ENCODE measurements at places on chromosomes 1 and 21.

GRCh38 chr1:212410231-212410820 is 4.4 kb downstream of the PACC1 start:
- no peak for DNase-seq

DNA sequence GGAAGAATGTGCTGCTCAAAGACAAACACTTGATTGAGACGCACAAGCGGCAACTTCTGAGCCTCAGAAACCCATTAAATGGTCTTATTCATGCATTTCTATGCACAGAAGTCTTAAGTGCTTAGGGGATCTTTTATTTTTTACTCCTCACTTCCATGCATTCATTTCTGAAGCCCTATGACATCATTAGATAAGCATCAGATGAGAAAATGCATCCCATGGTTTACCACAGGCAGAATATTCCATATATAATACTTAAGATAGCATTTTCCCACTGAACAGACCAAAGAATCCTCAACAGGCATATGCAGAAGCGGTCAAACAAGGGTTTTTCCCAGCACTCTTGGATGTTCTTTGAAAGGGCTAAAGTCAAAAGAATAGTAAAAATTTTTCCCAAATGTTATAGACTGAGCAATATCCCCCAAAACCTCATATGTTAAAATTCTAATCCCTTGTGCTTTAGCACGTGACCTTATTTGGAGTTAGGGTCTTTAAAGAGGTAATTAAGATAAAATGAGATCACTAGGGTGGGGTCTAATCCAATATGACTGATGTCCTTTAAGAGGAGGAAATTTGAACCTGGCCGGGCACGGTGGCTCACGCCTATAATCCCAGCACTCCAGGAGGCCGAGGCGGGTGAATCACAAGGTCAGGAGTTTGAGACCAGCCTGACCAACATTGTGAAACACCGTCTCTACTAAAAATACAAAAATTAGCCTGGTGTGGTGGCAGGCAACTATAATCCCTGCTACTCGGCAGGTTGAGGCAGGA is 22.6 kb upstream of the FAM89A start:
- no peak for DNase-seq

GRCh38 chr1:193083365-193084088 is 21.7 kb downstream of the GLRX2 start:
- DNase-seq, result no peak

DNA sequence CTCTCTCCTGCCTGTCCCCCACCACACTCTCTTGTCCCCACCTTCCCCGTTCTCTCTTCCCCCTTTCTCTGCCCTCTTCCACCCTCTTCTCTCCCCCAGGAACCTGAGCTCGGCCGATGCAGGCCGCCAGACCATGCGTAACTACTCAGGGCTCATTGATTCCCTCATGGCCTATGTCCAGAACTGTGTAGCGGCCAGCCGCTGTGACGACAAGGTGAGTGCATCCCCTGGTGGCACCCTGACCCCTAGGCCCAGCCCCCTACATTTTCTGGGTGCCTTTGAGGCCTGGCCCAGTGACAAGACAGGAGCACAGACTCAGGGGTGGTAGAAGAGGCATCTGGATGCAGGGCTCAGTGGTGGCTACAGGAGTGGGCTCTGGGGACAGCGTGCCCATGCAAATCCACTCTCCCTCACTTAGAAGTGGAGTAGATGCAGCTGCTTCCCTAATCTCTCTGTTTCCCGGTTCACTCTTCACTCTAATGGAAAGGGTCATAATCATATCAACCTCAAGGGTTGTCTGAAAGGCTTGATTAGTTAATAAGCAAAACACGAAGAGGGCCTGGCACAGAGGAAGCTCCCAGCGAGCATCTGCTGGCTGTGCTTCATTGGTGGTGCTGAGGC is 37.0 kb downstream of the PKP1 start:
- DNase-seq, result no peak

- DNase-seq, result no peak
These were observed 49.2 kb upstream of the NTPCR start for GRCh38 chr1:232901255-232901654.

GRCh38 chr1:210764536-210764935 is 369.4 kb downstream of the KCNH1 start:
- no peak for DNase-seq

DNA sequence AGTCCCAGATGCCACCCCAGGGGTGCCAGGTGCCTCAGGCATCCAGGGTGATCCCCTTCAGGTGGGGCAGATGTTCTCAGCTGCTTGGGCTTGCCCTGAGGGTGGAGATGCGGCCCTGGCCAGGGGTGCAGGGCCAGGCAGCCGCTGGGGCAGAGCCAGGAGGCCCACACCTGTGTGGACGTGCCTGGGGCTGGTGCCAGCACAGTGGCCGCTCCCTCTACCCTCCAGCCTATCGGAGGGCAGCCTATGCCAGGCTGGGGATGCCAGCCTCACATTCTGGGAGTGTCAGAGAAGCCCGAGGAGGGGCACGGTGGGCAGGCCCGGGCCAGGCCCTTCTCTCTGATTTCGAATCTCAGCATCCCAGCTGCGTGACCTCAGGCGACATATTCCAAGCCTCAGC is 96.5 kb upstream of the WNT4 start:
- DNase-seq, result no peak

GRCh38 chr1:225848030-225848955 is 33.9 kb downstream of the TMEM63A start:
- DNase-seq, result peak; percentile 40

All from memory B cell (primary cell).